ENCODE measurements at places on chromosomes 13 and 19.

- no peak for DNase-seq
These were observed 178.2 kb downstream of the GPC5 start for GRCh38 chr13:91576590-91576989.

DNA sequence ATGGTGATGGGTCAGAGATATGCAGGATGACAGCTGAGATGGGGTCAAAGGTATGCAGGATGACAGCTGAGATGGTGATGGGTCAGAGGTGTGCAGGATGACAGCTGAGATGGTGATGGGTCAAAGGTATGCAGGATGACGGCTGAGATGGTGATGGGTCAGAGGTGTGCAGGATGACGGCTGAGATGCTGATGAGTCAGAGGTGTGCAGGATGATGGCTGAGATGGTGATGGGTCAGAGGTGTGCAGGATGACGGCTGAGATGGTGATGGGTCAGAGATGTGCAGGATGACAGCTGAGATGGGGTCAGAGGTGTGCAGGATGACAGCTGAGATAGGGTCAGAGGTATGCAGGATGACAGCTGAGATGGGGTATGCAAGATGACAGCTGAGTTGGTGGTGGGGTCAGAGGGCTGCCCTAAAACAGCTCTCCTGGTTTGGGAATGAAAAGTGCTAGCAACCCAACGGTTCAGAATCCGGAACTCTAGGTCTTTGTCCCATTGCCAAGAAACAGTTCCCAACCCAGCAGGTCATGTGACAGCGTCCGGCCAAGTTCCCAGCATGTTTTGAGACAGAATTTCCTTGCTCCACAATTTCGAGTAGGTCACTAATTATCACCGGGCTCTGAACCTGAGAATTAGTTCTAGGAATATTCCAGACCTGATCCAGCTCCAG is 3.2 kb downstream of the SELENOW start:
- DNase-seq, result no peak

GRCh38 chr19:13839130-13839937 is 37.6 kb upstream of the NANOS3 start:
- peak; percentile 82 for DNase-seq

GRCh38 chr13:46556418-46556779 is 3.4 kb downstream of the LRCH1 start:
- no peak for DNase-seq

- DNase-seq, result no peak
These were observed 4.9 kb downstream of the CSNK1G2 start for GRCh38 chr19:1945899-1946298.

- DNase-seq, result no peak
These were observed 792 bp upstream of the LENG8 start for GRCh38 chr19:54448040-54448773.

- no peak for DNase-seq
These were observed 95.7 kb downstream of the ARHGEF7 start for GRCh38 chr13:111210544-111211469.
